ENCODE measurements at places on chromosomes 7 and 10.

- DNase-seq = no peak
- no peak overlapping the region for H3K4me3 ChIP-seq
- no peaks in the 10 kb centered on the region for H3K36me3 ChIP-seq
- no peak overlapping the region for H3K27ac ChIP-seq
These were observed 145.3 kb downstream of the NOC3L start for GRCh38 chr10:94217411-94217810.

GRCh38 chr7:64310426-64310825 lies 3.3 kb upstream of the ZNF736 start:
- no peaks in the 10 kb centered on the region for H3K36me3 ChIP-seq
- no peak overlapping the region for H3K27ac ChIP-seq
- H3K4me1 ChIP-seq = no peaks in the 10 kb centered on the region
- no peak for DNase-seq

DNA sequence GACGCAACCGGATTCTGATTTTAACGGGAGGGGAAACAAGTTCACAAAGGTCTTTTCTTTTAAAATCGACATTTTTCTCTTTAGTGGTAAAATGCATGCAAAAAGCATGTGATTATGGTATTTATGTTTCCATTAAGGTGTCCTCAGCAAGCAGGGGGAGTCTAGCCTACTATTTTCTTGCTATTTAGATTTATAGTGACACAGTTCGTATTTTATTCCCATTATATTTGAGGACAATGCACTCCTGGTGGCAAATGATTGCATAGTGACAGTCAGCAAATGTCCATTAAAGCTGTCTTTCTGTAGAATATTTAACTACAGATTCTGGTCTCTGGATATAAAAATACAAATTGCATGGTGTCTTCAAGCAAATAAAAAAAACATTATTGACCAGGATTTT lies 554.2 kb downstream of the PARD3 start:
- H3K27me3 ChIP-seq = no peaks in the 10 kb centered on the region
- H3K4me1 ChIP-seq = no peaks in the 10 kb centered on the region
- H3K27ac ChIP-seq = no peak overlapping the region
- H3K36me3 ChIP-seq = no peaks in the 10 kb centered on the region
- H3K4me3 ChIP-seq = no peak overlapping the region
- no peak for DNase-seq

- no peaks in the 10 kb centered on the region for H3K27me3 ChIP-seq
- no peak overlapping the region for H3K27ac ChIP-seq
- H3K4me1 ChIP-seq = peaks cover 10% of the 10 kb centered on the region
- no peak for DNase-seq
- no peak overlapping the region for H3K4me3 ChIP-seq
These were observed 202.6 kb upstream of the ZMIZ1 start for GRCh38 chr10:78865931-78866717.

- no peak overlapping the region for H3K27ac ChIP-seq
- H3K36me3 ChIP-seq = no peaks in the 10 kb centered on the region
- H3K4me3 ChIP-seq = peak overlapping the region; percentile 21
- no peak for DNase-seq
- peaks cover 33% of the 10 kb centered on the region for H3K27me3 ChIP-seq
These were observed 131.5 kb downstream of the SPAG6 start for GRCh38 chr10:22476601-22477321.

Measured in right atrium auricular region (tissue), 2 donors.